Stimulated activated CD4-positive, alpha-beta T cell treated with anti-CD3 and anti-CD28 coated beads, TNF-alpha, amount 100 ng/mL, for 1 hour (primary cell): ENCODE measurements at places on chromosomes 2 and 18.

DNA sequence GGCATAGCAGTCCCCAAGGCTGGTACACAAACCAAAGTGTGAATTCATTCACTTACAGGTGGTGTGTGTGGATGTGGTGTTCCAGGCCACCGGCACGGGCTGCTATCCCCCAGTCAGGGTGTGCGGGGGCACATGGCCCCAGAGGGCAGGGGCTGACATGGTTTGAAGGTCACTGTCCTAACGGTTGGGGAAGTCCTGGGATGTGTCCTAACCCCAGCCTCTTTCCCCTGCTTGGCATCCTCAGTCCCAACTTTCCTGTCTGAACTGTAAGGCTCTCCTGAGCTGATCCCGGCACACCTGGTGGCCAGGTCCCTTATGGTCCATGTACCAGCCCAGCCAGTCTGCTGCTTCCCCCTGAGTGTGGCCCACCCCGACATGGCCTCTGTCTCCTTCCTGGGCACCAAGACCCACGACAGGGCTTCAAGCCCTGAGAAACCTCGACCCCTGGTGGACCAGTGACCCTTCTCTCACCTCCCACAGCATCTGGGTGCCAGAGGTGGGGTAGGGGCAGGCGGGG is 2.4 kb upstream of the TMEM185B start:
- no peak for DNase-seq

DNA sequence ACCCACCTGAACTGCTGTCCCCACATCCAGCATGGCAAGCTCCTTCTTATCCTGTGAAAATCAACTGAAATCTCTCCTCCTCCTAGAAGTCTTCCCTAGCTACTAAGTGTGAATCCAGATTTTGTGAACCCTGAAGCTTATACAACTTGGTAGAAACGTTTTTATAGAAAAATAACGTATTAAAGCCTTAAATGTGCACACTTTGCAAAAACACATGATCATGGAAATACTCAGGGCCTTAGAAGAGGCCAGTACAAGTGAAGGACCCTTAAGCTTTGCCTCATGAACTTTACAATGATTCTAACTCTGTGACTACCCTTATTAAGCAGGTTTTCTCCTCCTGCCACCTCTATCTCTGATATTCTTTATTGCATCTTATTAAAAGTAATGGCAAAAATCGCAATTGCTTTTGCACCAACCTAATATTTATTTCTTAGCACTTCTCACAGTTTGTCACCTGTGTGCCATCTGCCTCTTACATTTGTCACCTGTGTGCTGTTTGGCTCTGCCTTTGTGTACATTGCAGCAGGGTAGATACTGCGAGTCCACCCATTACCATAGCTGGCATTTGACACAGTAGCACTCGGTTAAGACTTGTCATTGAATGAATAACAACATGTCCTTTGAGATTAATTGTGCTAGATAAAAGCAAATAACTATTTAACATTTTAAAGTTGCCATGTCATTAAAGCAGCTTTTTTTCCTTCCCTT is 42.2 kb downstream of the FRZB start:
- DNase-seq, result no peak

- no peak for DNase-seq
Observed at GRCh38 chr18:62938006-62938405, 222.7 kb downstream of the PHLPP1 start.

DNA sequence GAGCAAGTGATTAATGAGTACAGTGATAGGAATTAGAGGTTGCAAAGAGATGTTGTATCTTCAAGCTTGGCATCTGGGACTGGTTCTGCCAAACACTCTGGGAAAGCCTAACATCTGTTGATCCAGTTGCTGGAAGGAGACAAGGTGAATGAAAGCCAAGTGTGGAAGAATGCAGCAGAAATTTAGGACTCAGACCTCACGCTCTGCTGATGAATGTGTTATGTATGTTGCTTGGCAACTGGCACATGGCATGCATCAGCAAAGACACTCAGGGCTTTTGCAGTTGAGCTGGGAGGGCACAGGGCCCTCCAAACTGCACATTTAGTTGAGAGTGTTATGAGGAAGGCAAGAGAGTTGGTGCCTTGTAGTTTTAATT is 105.5 kb downstream of the COLEC12 start:
- DNase-seq, result no peak

DNA sequence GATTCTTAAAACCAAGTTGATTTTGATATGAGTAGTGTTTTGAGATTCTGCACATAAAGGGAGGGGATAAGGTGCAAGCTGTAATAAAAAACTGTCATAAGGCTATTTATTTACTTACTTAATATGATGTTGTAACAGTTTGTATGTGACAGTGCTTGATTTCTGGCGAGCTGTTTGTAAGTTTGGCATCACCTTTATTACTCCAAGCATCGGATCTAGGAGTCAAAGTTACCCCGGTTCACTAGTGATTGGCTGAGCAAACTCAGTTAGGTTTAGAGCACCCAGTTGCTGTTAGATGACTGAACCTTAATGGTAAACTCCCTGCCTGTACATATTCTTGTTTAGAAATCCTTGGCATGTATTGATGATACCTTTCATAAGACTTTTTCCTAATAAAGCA is 16.1 kb downstream of the ZCCHC2 start:
- DNase-seq, result no peak
